B cell (primary cell): ENCODE measurements at places on chromosomes 2 and 18.

DNA sequence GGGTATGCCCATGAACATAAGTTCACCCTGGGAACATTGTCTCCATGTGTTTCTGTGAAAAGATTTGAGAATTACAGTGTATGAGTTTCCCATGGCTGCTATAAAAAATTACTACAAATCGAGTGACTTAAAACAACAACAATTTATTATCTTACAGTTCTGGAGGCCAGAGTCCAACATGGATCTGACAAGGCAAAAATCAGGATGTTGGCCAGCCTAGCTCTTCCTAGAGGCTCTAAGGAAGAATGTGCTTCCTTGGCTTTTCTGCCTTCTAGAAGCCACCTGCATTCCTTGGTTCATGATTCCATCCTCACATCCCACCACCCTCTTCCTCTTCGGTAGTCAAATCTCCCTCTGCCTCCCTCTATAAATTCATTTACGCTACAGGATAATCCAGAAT, 38.6 kb downstream of the FAM124B start:
- DNase-seq = no peak

DNA sequence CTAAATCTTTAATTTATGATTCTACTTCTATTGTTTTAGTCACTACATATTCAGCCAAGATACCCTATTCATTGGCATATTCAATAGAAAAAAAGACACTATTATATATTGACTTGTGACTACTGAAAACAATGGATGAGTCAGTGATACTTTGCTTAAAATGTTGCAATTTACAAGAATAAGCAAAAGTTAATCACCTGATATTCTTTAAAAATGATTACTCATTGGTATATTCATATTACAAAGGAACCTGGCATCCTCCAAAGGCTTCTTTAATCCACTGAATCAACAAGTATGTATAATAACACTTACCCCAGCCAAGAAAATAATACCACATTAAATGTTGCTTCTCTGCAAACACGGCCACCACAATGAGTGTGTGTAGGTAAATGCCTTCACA, 87.8 kb downstream of the CALCRL start:
- no peak for DNase-seq

DNA sequence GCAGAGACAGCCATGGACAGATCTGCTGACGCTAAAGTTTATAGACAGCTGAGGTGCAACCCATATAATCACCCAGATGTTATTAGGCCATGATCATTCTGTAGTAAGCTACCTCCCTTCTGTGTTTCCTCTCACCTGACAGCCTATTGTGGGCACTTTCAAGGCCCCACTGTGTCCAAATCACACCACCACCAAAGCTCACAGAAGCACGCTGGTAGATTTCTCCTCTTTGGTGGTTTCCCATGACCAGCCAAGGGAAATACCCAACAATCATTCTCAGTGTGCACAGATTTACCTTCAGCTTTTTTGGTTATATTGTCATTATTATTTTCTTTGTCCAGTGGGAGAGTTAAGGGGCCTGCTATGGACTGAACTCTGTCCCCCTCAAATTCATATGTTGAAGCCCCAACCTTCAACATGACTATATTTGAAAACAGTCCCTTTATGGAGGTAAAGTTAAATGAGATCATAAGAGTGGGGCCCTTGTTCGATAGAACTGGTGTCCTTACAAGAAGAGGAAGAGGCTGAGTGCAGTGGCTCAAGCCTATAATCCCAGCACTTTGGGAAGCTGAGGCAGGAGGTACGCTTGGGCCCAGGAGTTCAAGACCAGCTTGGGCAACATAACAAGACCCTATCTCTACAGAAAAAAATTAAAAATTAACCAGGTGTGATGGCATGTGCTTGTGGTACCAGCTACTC, 74.0 kb upstream of the MSH6 start:
- peak; percentile 71 for DNase-seq

- DNase-seq = no peak
These were observed 66.5 kb upstream of the SKOR2 start for GRCh38 chr18:47317824-47318508.

DNA sequence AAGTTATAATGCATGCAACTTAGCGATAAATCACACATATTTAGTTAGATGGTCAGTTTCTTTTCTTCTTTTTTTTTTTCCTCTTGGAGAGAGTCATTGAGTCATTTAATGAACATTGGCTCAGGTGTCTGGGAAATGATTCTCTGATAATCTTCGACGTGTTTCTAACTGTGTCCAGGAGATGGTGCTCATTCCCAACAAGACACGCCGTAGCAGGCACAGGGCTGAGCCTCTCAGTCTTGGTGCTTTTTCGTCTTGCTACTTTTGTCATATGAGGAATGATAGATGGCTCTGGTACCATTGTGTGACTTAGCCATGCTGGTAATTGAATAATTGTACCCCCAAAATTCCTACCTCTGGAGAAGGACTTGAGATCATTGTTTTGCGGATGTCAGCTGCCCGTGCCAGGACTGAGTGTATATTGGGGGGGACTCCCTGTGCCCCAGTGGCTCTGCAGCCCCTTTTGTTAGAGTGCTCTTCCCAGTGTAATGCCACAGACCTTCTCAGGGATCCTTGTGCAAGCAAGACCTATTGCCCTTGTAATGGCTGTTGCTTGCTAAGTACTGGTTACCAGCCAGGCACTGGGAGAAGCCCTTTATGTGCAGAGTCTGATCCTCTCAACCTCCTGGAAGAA, 107.6 kb upstream of the CYRIA start:
- DNase-seq = peak; percentile 47

- DNase-seq = no peak
These were observed 6.7 kb downstream of the PSMD1 start for GRCh38 chr2:231063347-231063746.

GRCh38 chr18:22752014-22752413, 181.1 kb upstream of the RBBP8 start:
- no peak for DNase-seq

DNA sequence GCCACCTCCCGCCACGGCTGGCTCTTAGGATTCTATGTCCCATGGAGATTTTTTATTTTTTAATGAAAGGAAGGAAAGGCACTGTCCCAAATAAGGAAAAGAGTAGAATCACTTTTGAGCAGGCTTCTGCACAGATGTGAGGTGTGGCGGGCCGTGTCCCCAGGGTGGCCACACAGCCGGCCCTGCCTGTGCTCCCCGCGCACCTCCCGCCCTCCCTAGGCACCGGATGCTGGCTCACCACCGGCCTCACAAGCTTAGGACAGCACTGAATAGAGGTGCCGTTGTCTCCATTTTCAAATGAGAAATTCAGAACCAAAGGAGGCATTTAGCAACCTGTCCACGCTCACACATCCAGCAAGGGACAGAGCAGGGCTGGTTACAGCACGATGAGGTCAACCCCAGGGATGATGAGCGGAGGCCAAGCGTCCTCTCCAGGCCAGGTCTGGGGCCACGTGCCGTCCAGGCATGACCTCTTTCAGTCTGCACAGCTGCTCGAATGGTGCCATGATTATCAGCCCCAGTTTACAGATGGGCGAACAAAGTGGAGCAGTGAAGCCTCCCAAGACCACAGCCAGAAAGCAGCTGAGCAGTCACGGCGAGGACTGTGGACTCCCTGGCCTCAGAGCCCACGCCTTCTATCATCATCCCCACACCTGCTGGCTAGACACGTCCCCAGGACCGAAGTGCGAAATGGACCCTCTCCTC, 20.7 kb upstream of the TEX51 start:
- DNase-seq = no peak

DNA sequence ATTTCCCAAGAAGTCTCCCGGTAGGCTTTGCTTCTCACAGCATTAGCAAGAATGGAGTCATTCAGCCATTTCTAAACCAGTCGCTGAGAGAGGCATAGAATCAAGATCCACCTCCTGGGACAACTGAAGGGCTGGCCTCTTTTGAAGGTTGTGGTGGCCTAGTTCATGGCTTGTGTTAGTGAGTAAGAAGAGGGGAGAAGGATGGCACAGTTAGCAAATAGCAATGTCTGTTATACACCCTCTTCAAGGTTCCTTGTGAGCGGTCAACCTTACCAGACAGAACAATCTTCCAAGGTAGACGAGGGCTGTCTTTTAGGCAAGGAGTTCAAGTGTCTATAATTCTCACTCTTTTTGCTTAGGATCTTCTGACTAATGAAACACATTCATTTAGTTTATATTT, 35.4 kb upstream of the DNAH7 start:
- peak; percentile 17 for DNase-seq

GRCh38 chr2:71852141-71852711, 295.4 kb downstream of the CYP26B1 start:
- no peak for DNase-seq

- no peak for DNase-seq
These were observed 1.1 kb upstream of the SLC66A2 start for GRCh38 chr18:79952456-79952995.

- no peak for DNase-seq
These were observed 260.3 kb downstream of the MYCN start for GRCh38 chr2:16200554-16201193.

DNA sequence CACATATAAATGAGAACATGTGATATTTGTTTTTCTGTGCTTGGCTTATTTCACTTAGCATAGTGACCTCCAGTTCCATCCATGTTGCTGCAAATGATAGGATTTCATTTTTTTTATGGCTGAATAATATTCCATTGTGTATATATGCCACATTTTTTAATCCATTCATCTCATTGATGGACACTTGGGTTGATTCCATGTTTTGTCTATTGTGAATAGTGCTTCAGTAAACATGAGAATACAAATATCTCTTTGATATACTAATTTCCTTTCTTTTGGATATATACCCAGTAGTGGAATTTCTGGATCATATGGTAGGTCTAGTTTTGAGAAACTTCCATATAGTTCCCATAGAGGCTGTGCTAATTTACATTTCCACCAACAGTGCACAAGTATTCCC, 3.7 kb upstream of the NEMP2 start:
- no peak for DNase-seq
